ENCODE measurements at places on chromosomes 13 and 19.

- DNase-seq = peak; percentile 14
Observed at GRCh38 chr19:56110515-56111448, 10.3 kb downstream of the ZNF787 start.

DNA sequence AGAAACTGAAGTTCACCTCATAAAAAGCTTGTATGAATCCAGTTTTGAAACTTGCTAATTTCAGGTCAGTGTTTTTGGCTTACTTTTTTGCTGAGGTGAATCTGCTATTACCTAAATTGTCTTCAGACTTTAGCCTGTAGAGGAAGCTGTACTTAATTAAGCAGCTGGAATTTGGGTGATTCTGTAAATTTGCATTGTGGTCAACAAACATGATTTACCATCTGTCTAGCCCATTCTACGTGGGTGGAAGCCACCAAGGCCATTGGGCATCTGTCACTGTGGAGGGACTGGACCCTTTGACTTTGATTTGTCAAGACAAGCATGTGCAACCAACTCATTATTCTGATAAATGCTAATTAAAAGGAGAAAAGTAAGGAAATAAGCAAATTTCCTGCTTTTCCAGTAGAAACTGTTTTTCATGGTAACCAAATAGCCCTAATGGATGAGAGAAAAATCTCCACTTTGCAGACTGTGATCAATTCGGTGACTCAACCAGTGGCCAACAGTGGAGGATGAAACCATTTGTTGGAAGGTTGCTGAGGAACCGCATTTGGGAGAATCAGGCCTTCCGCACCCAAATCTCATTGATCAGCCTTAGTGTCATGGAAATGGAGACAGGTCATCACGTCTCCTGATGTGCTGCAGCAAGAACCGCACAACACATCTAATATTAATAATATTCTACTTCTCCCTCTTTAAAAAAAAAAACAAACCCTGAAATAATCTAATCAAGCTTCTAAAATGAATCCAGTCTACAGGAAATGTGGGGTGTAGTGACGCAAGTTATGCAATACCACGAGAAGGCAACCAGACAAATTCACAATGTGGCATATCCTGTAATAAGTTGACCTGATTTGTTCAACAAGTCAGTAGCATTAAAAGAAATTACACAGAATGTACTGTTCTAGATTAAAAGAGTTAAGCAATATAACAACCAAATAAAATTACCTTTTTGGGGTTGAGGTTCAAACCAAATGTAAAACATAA, 54.3 kb downstream of the GARRE1 start:
- DNase-seq = no peak

GRCh38 chr19:14370169-14370939, 10.9 kb upstream of the ADGRE5 start:
- DNase-seq = peak; percentile 15

DNA sequence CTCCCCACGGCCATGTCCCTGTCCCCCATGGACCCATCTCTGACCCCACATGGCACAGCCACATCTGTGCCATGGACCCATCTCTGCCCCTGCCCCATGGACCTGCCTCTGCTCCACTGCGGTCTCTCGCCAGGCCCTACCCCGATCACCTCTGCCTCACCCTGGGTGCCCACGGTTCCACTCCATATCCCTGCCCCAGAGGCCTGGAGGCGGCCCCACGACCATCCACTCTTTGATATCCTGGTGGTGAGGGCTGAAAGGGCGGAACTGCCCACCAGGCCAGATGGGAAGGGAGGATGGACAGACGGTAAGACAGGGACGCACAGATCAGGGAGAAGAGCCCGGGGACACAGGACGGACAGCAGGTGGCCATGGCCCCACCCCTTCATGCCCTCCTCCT, 327 bp downstream of the PTGER1 start:
- peak; percentile 5 for DNase-seq

- no peak for DNase-seq
Observed at GRCh38 chr13:39091586-39091985, 53.3 kb downstream of the NHLRC3 start.

- DNase-seq = no peak
Observed at GRCh38 chr19:573519-573825, 1.1 kb downstream of the BSG start.

DNA sequence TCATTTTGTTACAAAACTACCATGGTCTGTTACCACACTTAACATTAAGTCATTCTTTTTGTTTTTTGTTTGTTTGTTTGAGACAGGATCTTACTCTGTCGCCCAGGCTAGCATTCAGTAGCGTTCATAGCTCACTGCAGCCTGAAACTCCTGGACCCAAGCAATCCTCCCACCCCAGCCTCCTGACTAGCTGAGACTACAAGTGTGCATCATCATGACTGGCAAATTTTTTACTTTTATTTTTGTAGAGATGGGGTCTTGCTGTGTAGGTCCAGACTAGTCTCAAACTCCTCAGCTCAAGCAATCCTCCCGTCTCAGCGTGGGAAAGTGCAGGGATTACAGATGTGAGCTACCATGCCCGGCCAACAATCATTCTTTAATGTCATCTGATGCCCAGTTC, 3.3 kb downstream of the ALDH16A1 start:
- DNase-seq = no peak

GRCh38 chr19:2714531-2715269, 6.5 kb downstream of the DIRAS1 start:
- no peak for DNase-seq

DNA sequence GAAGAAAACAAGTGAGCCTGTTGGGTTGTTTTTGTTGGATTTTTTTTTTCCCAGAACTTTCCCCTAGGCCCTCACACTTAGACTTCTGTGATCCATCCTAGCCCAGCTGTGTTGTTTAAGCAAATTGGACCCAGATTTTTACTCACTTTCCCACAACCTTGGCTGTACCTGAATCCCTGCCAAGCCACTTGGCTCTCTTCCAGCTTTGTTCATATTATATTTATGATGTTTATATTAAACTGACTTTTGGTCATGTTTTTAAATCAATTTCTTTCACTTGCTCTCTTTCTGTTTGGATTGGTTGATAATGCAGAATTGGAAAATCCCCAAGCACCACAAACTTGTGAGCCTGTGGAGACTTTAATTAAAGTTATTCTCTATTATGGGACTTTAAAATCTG, 16.6 kb downstream of the OLFM4 start:
- DNase-seq = no peak

- DNase-seq = no peak
Observed at GRCh38 chr13:55669051-55669450, 1471.7 kb upstream of the PRR20A start.

- no peak for DNase-seq
Observed at GRCh38 chr19:30916238-30916637, 433.0 kb downstream of the TSHZ3 start.

DNA sequence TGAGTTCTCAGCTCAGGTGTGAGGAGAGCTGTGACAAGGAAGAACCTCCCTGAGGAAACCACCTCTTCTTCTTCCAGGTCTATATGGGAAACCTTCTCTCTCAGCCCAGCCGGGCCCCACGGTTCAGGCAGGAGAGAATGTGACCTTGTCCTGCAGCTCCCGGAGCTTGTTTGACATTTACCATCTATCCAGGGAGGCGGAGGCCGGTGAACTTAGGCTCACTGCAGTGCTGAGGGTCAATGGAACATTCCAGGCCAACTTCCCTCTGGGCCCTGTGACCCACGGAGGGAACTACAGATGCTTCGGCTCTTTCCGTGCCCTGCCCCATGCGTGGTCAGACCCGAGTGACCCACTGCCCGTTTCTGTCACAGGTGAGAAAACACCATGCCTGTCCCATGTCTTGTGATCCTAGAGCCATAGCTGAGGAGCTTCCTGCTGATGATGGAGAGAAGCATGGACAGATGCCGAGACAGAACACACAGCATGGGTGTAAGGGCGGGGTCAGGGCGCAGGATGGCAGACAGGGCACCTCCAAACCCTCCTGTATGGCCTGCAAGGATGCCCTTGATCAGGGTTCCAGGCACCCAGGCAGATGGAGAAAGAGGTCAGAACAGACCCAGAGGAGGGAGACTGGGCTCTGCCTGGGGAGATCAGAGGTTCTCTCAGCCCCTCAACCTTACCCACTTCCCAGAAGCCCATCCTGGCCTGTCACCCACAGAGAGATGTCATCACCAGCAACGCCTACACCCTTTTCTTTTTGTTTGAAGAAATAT, 5.4 kb downstream of the KIR3DL3 start:
- no peak for DNase-seq

DNA sequence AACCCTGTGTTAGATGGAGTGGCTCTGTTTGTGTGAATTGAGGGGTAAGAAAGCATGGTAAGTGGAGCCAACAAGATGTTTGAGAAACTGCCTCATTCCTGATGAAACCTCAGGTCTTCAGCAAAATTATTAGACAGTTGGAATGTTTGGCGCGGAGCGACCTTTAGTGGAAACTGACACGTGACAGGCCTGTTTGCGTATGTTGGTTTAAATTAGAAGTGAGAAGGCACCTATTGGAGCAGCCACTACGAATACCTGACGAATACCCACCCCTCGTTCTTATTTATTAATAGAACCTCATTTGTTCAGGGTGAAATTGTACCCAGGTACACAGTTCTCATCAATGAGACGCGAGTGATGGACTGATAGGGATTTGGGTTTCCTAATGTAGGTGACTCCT, 63.2 kb upstream of the MIR17HG start:
- no peak for DNase-seq

DNA sequence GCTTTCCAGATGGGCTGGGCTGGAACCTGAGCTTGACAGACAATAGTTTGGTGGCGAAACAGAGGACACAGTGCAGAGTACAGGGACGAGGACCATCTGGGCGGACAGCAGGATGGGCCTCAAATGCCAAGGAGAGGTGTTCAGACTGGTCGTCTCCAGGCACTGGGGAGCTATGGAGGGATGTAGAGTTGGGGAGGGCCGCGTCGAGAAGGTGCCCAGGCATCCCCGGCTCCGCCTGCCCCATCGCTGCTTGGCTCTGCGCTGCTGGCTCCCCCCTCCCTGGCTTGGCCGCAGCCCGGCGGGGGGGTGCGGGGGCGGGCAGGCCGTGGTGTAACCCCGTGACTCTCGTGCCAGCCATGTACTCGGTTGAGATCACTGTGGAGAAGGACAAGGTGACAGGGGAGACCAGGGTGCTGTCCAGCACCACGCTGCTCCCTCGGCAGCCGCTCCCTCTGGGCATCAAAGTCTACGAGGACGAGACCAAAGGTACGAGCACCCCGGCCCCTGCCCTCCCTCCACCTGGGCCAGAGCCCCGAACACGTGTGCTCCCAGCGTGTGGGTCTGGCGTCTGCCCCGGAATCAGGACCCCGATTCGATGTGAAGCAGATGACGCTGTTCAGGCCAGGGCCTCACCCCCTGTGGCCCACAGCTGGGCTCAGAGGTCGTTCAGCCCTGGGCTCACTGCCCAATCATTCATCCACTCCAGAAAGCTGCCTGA, 10.8 kb upstream of the MISP start:
- DNase-seq = peak; percentile 52

GRCh38 chr13:51015973-51016372, 95.1 kb downstream of the C13orf42 start:
- DNase-seq = no peak

DNA sequence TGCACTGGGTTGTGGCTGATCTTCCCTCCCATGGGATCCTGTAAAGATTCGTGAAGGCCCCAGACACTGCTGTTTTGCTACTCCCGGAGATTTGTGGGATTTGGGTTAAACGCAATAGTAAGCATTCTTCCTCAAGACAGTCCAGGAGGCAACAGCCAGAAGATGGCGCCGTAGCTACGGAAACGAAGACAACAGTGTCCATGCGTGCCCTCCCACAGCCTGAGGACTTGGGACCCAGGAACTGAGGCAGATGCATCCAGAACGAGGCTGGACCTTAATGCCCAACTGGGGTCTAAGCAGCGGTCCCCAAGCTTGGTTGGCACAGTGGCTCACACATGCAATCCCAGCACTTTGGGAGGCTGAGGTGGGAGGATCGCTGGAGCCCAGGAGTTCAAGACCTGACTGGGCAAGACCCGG, 57.6 kb upstream of the ZNF507 start:
- DNase-seq = peak; percentile 21

DNA sequence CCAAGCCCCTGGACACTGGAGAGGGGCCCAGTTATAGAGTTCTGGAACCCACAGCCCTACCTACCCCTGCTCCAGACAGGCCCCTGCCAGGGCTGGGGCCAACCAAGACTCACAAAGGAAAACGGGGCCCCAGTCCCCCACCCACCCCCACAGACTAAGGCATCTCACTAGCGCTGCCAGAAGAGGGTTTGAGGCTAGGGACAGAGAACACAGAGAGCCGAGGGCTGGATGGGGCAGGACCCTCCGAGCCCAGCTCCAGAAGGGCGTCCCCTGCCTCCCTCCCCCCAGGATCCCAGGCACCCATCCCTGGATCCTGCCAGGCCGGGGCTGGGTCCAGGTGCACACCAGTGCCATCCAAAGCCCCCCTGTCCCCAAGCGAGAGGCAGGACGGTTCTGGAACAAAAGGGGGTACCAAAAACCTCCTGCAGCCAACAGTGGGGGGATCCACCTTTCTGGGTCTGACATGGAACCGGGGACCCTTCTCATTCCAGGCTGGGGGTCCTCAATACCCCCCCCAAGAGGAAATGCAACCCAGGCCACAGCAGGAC, 4.4 kb upstream of the REXO1 start:
- DNase-seq = no peak

DNA sequence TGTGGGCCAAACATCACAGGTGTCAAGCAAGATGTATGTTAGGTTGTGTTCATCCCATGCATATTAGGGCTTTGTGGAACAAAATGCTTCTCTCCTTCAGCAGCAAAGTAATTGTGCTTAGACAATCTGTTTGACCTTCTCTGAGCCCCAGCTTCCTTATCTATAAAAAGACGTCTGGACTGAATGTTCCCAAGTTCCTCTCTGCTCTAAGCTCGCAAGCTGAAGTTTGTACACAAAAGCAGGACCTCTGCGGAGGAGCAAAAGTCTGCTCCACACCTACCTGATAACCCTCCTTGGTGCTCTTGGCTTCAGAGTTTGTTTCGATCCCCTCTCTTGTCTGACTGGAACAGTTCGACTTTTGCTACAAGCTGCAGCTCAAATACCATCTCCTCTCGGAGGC, 95.7 kb upstream of the UBL3 start:
- no peak for DNase-seq

DNA sequence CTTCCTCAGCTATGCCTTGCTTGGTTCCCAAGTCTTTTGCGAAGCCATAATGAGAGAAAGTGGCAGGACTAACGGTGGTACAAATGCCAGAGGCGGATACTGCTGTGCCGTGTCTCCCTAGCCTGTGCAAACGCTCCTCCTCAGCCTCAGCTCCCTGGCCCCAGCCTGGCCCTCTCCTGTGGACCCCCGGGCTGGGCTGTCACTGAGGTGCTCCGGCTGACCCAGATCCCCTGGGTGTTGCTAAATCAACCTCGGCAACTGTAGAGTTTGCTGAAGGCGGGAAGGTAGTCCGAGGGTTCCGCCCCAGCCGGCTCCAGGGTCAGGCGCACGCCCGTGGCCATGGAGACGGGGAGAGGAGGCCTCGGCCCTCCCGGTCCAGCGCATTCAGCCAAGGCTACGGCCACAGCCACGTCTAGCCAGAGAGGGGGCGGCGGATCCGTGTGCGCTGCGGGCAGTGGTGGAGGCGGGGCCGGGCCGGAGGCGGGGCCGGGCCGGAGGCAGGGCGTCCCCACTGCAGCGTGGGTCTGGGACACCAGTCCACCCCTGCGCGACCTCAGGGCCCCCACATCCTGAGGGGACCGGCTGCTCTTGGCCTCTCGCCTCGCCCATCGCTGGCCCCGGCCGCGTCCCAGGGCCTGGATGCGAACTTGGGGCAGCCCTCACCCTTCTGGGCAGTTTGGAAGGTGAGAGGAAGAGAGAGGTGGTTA, 16.4 kb upstream of the ZNF492 start:
- no peak for DNase-seq

Data from K562 (cell line).